Hematopoietic multipotent progenitor cell treated with erythropoietin and hydrocortisone succinate and interleukin-3 and kit ligand, for 15 days (in vitro differentiated cells): ENCODE measurements at places on chromosomes 16 and 17.
A peak's percentile ranks its signal among the peaks of the same experiment; 100 is the strongest.

GRCh38 chr16:57522960-57523359 lies 13.4 kb downstream of the CCDC102A start:
- no peak for DNase-seq

- DNase-seq, result no peak
These were observed 127.0 kb upstream of the CIBAR2 start for GRCh38 chr16:85239239-85239638.

DNA sequence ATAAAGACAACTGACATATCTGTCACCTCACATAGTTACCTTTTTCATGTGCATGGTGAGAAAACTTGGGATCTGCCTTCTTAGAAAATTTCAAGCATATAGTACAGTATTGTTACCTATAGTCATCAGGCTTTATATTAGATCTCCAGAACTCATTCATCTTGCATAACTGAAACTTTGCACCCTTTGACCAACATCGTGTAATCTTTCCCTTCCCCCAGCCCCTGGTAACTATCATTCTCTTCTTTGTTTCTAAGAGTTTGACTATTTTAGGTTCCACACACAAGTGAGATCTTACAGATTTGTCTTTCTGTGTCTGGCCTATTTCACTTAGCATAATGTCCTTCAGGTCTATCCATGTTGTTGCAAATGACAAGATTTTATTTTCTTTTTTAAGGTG lies 22.9 kb upstream of the TBX4 start:
- no peak for DNase-seq

- no peak for DNase-seq
These were observed 157.6 kb downstream of the XYLT1 start for GRCh38 chr16:17313085-17313611.

GRCh38 chr17:31493656-31494155 lies 102.2 kb downstream of the RAB11FIP4 start:
- DNase-seq, result no peak

DNA sequence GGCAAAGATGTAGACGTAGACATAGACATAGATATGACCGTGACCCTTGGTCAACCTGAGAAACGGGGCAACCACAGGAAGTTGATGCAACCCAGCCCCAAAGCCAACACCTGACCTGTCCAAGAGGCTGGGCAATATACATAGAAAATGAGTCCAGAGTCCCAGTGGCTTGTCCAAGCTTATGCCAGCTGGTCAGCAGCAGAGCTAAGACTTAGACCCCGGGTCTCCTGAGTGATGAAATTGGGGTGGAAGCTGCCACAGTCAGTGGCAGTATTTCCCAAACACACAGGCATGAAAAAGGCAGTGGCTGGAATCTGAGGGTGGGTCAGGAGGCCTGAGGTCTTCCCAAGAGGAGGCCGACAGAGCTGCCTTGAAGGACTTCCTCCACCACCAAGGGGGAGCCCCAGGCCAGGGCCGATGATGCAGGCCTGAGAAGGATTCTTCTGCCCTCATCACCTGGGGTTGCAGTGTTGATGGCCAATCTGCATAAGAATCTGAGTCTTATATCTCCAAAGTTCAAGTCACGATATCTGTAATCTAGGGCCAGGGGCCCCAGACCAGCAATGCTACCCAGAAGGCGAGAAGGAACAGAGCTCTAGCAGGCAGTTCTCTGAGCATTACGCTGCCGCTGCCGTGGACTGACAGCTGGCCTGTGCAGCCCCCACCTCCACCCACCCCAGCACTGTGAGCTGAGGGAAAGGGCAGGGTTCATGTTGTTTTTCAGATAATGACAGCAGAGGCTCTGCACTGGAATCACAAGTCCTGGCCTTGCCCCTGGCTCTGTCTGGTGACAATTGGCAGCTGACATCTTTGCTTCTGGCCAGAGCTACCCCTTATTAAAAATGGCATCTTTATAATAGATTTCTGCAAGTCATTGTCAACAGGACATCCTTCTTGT lies 72.7 kb downstream of the GNAO1 start:
- DNase-seq, result no peak

DNA sequence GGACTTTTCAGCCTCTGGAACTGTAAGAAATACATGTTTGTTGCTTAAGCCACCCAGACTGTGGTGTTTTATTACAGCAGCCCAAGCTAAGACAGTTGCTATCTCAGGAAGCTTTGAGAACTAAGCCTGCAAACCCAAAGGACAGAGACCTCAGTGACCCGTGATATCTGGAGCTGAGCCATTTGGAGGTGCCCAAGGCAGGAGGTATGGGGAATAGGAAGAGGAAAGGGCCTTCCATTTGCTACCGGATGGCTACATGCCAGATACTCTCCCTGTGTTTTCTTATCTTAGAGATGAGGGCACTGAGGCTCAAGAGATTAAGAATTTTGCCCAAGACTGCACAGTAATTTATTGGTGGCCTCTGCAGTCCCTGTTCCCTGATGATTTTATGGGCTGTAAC lies 622.1 kb upstream of the CDH5 start:
- no peak for DNase-seq

GRCh38 chr16:35176449-35176848 lies 1717.0 kb downstream of the TP53TG3F start:
- no peak for DNase-seq

DNA sequence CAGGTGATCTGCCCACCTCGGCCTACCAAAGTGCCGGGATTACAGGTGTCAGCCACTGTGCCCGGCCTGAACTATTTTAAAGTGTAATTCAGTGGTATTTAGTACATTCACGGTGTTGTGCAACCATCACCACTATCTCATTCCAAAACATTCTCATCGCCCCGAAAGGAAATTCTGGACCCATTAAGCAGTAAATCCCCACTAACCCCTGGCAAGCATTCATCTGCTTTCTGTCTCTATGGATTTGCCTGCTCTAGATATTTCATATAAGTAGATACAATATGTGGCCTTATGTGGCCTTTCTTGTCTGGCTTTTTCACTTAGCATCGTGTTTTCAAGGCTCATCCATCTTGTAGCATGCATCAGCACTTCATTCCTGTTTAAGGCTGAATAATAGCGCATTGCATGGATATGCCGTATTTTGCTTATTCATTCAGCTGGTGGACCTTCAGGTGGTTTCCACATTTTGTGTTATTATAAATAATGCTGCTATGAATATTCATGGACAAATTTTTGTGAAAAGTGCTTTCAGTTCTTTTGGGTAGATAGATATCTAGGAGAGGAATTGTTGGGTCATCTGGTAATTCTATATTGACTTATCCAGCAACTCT lies 8.4 kb upstream of the HERPUD1 start:
- DNase-seq, result no peak

GRCh38 chr16:23608194-23608593 lies 12.1 kb upstream of the NDUFAB1 start:
- no peak for DNase-seq

DNA sequence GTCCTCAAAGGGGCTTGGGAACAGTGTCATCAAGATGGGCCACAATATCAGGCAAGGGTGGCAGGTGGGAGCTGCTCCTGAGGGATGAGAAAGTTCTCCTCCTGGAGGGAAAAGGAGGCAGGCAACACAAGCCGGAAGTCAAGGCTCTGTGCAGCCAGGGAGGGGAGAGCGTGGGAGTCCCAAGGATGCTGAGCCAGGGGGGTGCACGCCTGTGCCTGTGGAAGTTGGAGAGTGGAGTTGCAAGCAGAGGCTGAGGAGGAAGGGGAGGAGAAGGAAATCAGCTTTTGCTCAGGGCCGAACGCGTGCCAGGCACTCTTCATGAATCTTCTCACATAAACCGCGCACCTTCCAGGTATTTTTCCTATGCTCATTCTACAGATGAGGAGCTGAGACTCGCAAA lies 7.4 kb upstream of the SLC13A2 start:
- DNase-seq, result no peak

DNA sequence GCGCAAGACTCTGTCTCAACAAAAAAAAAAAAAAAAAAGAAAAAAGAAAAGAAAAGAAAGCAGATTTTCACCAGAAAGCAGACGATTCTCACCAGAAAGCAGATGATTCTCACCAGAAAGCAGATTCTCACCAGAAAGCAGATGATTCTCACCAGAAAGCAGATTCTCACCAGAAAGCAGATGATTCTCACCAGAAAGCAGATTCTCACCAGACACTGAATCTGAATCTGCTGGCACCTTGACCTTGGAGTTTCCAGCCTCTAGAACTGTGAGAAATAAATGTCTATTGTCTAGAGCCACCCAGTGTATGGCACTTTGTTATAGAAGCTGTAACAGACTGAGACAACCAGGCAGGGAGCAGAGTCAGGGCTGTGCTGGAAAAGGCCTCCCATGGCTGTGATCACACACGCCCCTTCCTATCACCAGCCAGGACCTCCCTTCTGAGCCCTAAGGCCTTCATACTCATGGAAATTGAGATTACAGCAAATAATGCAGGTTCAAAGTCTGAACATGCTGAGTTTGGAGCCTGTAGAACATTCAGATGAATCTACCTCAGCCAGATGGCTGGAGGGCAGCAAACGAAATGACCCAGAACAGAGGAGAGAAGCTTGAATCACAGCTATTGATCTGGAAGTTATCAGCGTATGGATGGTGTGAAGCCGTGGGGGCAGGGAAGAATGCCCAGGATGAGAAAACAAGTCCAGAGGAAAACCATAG lies 309.3 kb downstream of the SLC39A11 start:
- DNase-seq, result no peak

- DNase-seq, result peak; percentile 24
These were observed 78.1 kb upstream of the TOB1 start for GRCh38 chr17:50944054-50944901.

- no peak for DNase-seq
These were observed 77.0 kb downstream of the CDH11 start for GRCh38 chr16:65044873-65045272.

- DNase-seq, result no peak
These were observed 9.9 kb downstream of the CENPX start for GRCh38 chr17:82012640-82013295.

GRCh38 chr17:75565066-75565465 lies 22.5 kb upstream of the MYO15B start:
- DNase-seq, result no peak

DNA sequence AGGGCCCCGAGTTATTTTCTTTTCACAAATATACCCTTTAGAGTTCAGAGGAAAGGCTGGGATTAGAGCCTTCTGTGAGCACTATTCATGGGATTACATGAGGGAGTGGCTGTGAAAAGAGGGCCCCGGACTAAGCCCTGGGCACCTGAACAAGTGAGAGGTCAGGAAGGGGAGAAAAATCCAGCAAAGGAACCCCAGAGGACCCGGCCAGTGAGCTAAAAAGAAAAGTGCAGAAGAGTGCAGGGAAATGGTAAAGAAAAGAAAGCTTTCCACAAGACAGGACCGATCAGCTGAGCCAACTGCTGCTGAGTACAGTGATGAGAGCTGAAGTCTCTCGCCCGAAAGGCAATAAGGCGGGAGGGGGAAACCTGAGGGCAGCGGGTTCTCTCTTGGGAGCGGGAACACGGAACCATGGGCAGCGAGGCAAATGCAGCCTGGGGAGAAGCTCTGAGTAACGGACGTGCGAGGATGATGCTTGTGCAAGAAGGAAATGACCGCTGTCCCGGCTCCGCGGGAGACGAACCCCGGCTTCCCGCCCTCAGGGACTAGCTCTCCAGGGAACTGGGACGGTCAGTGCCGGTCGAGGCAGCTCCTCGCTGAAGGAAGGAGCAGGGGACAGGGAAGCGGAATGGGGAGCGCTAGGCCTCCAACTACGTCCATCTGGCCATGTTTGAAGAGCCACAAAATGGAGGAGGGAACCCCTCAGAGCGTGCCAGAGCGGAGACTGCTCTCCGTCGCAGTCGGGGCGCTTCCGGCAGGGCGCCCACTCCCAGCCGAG lies 665 bp upstream of the ALDH3A2 start:
- peak; percentile 14 for DNase-seq

DNA sequence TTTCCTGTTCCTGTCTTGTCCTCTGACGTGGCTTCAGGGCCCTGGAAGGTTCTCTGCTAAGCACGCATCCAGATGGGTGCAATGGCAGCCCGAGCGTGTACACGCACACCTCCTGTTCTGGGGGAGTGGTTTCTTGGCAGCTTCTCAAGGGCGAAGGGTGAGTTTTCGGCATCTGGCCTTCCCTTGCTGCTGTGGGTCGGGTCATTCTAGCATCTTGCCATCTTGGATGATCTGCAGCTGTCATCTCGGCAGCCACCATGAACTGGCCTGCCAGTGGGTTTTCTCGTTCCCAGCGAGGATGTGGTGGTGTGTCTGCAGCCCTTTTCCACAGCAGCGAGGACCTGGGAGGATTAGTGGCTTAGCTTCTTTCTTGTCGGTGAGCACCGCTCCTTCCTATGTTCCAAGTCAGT lies 10.6 kb downstream of the MSI2 start:
- DNase-seq, result no peak
